Central memory CD4-positive, alpha-beta T cell (primary cell): ENCODE measurements at places on chromosomes 4 and X.

- DNase-seq, result no peak
Observed at GRCh38 chrX:39828971-39829370, 268.8 kb downstream of the BCOR start.

- DNase-seq, result no peak
Observed at GRCh38 chr4:86631166-86631565, 37.1 kb downstream of the PTPN13 start.

GRCh38 chr4:7647600-7648543 is 213.1 kb upstream of the PSAPL1 start:
- DNase-seq, result no peak

GRCh38 chr4:182413550-182413949 is 170.3 kb downstream of the TENM3 start:
- DNase-seq, result no peak

DNA sequence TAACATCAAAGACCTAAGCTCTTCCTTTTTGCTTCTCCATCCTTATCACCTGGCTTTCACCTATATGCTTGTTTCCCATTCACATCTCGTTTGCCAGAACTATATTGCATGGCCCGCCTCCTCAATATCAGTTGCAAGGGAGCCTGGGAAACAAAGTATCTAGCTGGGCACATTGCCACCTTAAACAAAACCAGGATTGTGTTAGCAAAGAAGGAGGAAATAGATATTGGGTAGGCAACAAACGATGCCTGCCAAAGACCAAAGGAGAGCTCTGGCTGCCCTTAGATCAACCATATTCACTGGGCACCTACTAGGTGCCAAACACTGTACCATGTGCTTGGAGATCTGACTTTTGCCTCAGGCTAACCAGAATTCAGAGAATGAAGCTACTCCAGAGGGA is 107.5 kb downstream of the GRIA3 start:
- DNase-seq, result no peak

- DNase-seq, result no peak
Observed at GRCh38 chrX:40272141-40272540, 174.4 kb upstream of the BCOR start.

- no peak for DNase-seq
Observed at GRCh38 chrX:22196149-22196548, 76.6 kb upstream of the CBLL2 start.

- no peak for DNase-seq
Observed at GRCh38 chr4:78518561-78518960, 33.0 kb upstream of the ANXA3 start.

GRCh38 chr4:136651278-136651667 is 881.0 kb downstream of the PCDH18 start:
- no peak for DNase-seq

DNA sequence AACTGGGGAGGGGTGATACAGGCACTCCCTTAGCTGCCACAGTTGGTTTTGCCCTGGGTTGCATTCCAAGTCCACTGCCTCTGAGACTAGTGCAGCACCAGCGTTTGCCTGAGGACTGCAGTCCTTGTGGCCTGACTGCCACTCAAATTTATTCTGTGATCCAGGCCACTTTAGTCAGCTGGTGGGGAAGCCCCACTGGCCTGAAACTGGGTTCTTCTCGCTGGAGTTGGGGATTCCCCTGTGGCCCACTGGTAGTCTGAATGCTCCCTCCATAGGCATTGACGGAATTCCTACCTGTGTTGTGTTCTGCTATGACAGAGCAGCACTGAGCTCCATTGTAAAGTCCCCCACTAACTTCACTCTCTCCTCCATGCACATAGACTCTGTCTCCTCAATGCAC is 63.8 kb downstream of the PTPN13 start:
- no peak for DNase-seq

DNA sequence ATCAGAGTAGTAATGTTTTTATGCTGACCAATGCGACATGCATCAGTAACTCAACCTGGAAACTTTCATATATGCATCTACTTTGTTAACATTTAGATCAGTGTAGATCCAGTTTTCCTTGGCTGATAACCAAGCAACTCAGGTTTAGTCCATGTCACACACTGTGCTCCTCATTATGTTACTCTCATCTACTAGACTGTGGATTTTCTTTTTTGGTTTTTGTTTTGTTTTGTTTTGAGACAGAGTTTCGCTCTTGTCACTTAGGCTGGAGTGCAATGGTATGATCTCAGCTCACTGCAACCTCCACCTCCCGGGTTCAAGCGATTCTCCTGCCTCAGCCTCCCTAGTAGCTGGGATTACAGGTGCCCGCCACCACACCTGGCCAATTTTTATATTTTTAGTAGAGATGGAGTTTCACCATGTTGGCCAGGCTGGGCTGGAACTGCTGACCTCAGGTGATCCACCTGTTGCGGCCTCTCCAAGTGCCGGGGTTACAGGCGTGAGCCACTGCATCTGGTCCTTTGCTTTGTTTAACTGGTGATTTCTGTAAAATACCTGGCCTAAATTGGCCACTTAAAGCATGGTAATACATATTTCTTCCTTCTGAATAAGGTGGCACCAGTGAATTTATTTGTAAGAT is 48.6 kb downstream of the SMARCAD1 start:
- DNase-seq, result no peak
